Frontal cortex (tissue), 4 donors: ENCODE measurements at places on chromosomes 13 and 19. TPM values are rescaled to one million over a fixed set of nuclear protein-coding genes. Genes with fewer than 3 reads are reported as not detected.

BST2 gene
- 1.6 TPM for total RNA-seq

GNA15 gene
- total RNA-seq: 0.82 TPM

ACTMAP gene
- total RNA-seq: under 0.01 TPM

ZNF737 gene
- total RNA-seq: 129 TPM

KIR2DL1 gene
- not detected for total RNA-seq

GAPDHS gene
- total RNA-seq: not detected

ZNF135 gene
- 11.8 TPM for total RNA-seq

CNMD gene
- total RNA-seq: 2.4 TPM

EPSTI1 gene
- total RNA-seq: 1.2 TPM

DIRAS1 gene
- total RNA-seq: 20.8 TPM

INSR gene
- total RNA-seq: 93.3 TPM

ZNF541 gene
- under 0.01 TPM for total RNA-seq

SIGLEC8 gene
- total RNA-seq: 0.82 TPM

IGFL3 gene
- not detected for total RNA-seq

SYNGR4 gene
- total RNA-seq: not detected

COMP gene
- not detected for total RNA-seq

SERP2 gene
- total RNA-seq: 26.1 TPM

ADGRE2 gene
- under 0.01 TPM for total RNA-seq

KLHL26 gene
- total RNA-seq: 5.7 TPM

FAM216B gene
- total RNA-seq: 0.41 TPM

CDC42EP5 gene
- 4.1 TPM for total RNA-seq

PRR36 gene
- 2.9 TPM for total RNA-seq

RHPN2 gene
- total RNA-seq: 1.6 TPM

ZNF491 gene
- total RNA-seq: 17.1 TPM

STARD13 gene
- total RNA-seq: 6.5 TPM

CYP2B6 gene
- not detected for total RNA-seq

PDE4C gene
- 1.2 TPM for total RNA-seq

KRTDAP gene
- total RNA-seq: not detected

SLC17A7 gene
- total RNA-seq: 13.9 TPM
